Trophoblast cell (in vitro differentiated cells and primary cell): ENCODE measurements at places on chromosomes 4 and X.

DNA sequence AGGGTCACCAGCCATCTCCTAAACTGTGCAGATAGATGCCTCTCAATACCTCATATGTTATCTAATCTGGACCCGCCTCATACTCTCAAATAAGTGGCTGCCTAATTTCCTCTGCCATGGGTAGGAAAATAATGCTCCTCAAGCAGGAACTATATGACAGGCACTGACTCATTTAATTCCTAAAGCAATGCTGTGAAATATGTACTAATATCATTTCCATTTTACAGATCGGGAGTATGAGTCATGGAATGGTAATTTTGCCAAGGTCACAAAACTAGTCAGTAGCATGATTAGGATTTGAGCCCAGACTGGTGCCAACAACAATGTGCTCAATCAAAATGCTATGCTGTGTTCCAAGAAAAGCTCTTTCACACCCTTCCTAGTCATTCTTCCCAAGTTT, 3.0 kb upstream of the NXT2 start:
- peak; percentile 9 for DNase-seq

GRCh38 chrX:21926527-21927278, 13.8 kb upstream of the SMS start:
- peak; percentile 38 for DNase-seq

- no peak for DNase-seq
Measured at GRCh38 chr4:123786163-123786915, 389.7 kb downstream of the SPRY1 start.

DNA sequence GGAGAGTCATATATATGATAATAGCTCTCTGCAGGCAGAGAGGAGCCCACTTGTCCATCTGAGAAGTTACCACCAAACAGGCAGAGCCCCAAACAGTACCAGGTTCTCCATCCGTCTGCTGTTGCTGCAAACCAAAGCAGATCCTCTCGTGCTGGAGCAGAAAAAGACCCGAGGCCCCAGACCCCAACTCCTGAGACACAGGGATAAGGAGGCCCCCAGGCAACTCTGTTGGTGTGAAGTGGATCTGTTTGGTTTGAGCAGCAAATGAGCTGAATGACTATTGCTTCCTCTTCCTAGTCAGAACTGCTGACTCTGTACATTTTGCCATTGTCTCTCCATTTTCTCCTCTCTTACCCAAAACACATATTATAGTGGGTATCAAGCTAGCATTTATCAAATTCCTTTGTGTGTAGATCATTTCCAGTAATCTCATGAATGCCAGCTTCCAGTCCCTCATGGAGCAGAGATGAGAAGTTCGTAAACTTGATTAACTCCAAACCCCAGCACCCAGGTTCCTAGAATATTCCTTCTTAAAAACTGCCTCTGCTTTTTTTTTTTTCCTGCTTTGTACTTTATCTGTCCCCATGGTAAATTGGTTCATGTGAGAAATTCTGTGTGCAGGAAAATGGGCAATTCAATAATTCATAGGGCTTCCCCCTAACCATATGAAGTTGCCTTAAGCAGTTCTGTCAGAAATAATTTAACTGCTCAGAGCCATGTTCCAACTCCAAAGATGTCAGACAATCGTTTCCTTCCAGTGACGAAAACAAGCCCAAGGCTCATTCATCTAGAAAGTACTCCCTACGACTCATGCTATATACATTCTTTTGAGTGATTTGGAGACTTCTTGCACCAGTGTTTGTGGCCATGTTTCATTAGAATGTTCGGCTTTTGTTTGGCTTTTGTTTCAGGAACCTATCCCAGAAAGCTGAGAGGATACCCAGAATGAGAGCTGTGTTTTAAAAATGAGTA, 98.6 kb upstream of the ATXN3L start:
- DNase-seq = no peak

- DNase-seq = no peak
Measured at GRCh38 chr4:119744580-119744979, 116.0 kb upstream of the PDE5A start.

DNA sequence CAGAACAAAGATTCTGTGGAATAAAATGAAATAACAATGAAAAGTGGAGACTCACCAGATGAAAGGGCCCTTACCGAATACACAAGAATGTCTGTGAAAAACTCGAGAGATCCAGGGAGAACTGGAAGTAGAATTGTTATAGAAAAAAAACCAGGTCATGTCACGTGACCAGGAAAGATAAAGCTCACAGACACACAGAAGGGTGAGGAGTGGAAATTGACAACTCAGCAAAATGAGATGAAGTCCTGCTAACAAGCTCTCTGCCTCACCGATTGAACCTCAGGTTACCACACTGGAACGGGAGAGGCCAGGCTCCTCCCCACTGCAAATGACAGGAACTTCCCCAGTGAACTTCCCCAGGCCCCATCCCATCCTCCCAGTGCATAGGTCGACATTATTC, 1618.0 kb upstream of the PCDH10 start:
- DNase-seq = no peak

DNA sequence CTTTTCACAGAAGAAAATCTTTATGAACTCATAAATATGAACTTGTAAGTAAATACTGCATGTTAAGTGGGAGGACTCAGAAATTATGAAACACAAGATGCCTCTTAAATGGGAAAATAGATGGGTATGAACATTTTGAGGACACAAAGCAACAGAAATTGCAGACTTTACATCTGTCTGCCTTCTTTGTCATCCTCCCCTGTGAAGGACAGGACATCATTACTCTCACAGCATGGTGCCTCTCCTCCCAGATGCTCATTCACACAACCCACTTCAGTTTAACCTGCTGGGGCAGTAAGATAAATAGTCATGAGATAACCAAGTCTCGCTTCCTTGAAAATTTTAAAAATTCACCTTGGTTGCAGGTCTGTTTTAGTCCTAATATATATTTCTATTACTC, 144.5 kb downstream of the APBB2 start:
- DNase-seq = no peak
